Activated CD4-positive, alpha-beta T cell treated with anti-CD3 and anti-CD28 coated beads, Interleukin-2, amount 50 U/mL, for 4 hours (primary cell): ENCODE measurements at places on chromosomes 3 and 15.

DNA sequence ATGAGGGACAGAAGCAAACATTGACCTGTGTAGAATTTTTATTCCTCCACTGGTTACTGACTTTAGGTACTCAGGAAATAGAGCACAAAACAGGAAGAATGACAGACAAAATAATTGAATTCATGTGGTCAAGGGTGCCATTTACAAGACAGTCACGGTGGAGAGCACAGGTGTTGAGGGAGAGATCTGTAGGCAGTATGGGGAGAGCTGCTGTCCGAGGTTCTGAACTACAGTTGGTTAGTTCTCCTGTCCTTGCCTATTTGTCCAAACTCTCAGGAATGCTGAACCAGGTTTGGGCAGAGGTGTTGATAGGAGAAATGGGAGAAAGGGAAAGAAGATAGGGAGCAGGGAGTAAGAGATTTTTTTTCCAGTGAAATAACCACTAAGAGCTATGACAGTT, 178.5 kb upstream of the ZBTB20 start:
- DNase-seq, result no peak

- no peak for DNase-seq
These were observed 170.5 kb downstream of the KCNAB1 start for GRCh38 chr3:156290924-156291271.

- no peak for DNase-seq
These were observed 36.8 kb upstream of the TM4SF4 start for GRCh38 chr3:149437710-149438109.

- no peak for DNase-seq
These were observed 117.4 kb downstream of the IL12A start for GRCh38 chr3:160105907-160106584.

- DNase-seq, result no peak
These were observed 445.3 kb downstream of the C3orf38 start for GRCh38 chr3:88595026-88595425.

DNA sequence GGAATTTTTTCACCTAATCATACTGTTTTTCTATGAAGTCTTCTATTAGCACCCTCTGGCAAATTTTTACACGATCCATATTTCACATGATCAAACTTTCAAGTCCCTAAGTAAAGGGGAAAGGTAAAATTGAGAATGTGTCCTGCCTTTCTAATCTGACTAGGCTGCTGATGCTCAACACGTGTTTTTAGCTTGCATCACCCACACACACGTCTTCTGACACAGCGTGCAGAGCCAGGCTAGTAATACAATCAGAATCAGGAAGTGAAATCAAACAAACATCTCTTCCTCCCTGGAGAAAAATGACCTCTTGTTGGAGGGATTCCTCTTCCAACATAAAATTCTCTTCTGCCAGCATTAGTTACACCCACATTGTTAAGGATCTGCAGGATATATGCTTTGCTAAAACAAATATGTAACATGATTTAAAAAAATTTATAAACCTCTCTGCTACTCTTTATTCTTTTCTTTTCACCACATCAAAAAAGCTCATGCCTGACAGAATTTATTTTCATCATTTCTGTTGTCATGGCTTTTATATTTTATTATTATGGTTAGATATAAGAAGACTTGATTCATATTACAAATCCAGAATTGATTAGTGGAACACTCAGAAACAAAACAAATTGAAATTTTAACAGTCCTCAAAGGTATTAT, 122.4 kb downstream of the RAP2B start:
- peak; percentile 42 for DNase-seq

GRCh38 chr3:55440104-55440708, 46.9 kb downstream of the WNT5A start:
- no peak for DNase-seq

- peak; percentile 66 for DNase-seq
These were observed 518.4 kb downstream of the FOXP1 start for GRCh38 chr3:71064956-71065763.

- no peak for DNase-seq
These were observed 56.7 kb downstream of the CCNL1 start for GRCh38 chr3:157103280-157103679.

DNA sequence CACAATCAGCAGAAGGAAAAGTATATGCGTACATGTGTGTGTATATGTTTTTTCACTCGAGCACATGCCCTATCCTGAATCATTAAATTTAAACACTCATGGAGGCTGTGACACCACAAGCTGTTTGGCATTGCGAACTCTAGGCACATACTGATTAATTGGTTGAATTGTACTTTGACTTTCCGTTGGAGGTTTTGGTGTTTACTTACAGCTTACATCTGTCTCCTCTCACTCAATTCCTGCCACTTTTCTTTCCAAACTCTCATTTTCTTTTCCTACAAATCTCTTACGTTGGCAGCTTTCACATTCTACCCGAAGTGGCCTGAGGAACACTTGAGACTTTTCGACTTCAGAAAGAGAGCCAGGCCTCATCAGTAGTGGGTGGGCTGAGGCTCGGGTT, 434.1 kb upstream of the SEMA6D start:
- no peak for DNase-seq

GRCh38 chr3:20066850-20067617, 26.8 kb downstream of the KAT2B start:
- DNase-seq, result no peak

DNA sequence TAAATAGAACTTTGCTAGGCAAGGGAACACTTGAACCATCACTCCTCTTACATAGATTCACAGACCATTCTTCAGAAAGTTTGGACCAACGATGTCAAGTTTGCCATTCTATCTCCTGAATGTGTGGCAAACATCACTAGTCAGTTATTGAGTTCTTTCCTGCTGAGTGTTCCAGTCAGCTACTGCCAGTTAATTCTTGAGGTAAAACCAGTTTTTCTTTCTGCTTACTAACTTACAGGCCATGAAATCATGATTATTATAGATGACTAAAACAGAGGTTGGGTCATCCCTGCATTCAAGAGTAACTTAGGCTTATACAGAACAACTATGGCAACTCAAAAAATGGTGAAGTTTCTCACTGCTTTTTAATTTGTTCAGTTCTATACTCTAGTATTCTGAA, 88.2 kb downstream of the AP4E1 start:
- no peak for DNase-seq

DNA sequence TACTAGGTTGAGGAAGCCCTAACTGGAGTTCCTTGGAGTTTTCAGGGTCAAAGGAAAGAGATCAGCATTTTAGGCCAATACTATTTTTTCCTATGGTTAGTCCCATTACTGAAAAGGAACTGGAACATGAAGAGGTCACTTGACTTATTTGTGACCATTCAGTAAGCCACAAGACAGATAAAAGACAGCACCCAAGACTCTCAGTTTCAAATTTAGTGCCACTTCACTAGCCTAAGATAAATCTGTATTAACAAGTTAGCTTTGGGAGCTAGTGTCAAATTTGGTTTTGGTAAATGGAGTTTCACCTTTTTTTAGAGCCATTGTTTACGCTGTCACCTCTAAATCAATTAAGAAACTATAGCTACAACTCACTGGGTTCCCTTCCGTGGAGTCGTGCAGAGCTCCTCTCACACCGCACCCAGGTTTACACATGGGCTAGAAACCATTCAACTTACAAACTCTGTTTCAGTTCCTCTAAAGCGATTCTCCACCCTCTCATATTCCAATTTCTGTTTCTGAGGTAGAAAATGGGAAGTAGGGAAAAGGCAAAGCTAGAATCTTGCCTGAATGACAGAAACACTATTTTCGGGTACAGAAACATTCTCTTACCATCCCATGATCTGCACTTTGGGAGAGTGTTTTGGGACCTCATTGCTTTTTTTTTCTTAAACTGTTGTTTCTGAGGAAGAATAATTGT, 14.4 kb downstream of the CCDC32 start:
- no peak for DNase-seq

DNA sequence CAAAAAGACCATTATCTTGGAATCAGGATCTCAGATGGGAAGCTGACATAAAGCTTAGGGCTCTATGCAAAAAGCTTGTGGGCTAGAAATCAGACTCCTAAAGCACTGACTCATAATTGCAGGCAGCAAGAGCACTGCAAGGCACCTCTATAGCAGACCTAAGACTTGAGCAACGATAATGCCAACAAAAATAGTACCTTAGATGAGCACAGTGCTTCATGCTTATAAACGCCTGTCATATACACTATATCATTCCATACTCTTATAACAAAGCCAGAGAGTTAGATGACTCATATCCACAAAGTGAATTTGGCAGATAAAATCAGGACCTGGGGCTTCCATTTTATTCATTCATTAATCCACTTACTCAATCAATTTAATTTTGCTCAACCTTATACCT, 560.8 kb downstream of the MCTP2 start:
- no peak for DNase-seq

- DNase-seq, result no peak
These were observed 117.3 kb upstream of the LYSMD4 start for GRCh38 chr15:99850517-99850916.

GRCh38 chr3:125005676-125006075, 50.1 kb downstream of the HEG1 start:
- DNase-seq, result no peak

DNA sequence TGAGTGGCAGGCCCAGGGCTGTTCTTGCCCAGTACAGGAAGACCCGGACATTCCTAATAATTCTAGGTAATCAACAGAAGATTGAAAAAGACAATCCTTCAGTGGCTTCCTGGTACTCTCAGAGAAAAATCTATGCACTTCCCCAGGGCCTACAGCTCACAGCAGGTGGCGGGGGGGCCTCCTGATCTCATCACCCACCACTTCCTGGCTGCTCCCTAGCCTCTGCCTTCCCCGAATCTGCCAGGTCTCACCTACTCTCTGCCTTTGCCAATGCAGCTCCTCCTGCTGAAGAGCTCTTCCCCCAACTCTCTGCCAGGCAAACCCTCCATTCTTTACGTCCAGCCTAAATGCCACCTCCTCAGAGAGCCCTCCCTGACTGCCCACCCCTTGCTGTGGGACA, 37.5 kb downstream of the EHD4 start:
- peak; percentile 74 for DNase-seq

DNA sequence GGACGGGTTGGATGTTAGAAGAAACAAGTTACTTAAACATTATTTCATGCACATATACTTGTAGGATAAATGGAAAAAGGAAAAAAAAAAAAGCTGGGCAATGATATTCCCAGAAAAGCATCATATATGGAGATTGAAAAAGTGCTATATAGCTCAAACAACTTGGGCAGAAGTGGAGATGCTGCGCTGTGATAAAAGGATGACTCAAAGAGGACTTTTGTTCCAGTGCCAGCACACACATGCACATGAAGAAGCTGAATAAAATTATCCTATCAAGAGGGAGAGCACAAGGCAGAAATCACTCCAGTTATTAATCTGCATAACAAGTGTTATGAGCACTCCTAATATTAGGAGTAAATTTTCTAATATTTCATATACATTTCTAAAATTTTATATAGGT, 30.9 kb downstream of the FRMD4B start:
- DNase-seq, result no peak

DNA sequence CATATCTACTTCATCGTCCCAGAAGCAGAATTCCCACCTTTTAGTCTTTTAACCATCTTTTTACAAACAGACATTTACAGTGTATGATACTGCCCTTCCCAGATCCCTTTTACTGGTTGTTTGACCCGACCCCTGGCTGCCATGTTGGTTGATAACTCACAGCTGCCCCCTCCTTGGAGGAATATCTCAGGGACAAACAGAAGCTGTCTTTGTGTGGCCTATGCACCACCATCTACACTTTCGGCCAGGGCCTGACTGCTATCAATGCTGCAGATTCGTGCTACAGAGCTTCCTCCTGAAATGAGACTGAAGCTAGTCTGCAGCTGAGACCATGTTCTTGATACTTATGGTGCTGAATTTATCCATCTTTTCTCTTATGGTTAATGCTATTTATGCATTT, 6.6 kb upstream of the POLQ start:
- no peak for DNase-seq

- no peak for DNase-seq
These were observed 69.1 kb downstream of the LRRK1 start for GRCh38 chr15:100988297-100988696.

- no peak for DNase-seq
These were observed 364.1 kb upstream of the TBL1XR1 start for GRCh38 chr3:177561365-177561764.

GRCh38 chr3:152190636-152191183, 78.0 kb upstream of the MBNL1 start:
- no peak for DNase-seq

- no peak for DNase-seq
These were observed 56.3 kb downstream of the BLM start for GRCh38 chr15:90773485-90773884.

DNA sequence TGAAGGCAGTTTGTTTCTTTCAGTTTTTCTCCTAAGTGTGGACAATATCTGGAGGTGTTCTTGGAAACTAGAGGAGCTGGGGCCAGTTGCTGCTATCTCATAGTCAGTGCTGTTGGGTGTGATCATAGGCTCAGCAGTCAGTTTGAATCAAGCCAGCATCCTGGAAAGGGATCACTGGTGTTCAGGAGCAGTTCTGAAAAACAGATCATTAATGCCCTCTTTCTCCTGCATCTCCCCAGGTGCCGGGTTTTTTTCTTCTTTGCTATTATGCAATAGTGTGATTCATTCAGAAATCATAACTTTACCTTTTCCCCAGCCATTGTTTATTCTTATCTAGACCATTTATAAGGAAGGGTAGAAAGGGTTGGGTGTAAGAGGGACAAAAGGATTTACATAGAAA, 24.0 kb downstream of the LNP1 start:
- DNase-seq, result no peak

- DNase-seq, result no peak
These were observed 72.7 kb upstream of the ABI3BP start for GRCh38 chr3:101065962-101066361.

DNA sequence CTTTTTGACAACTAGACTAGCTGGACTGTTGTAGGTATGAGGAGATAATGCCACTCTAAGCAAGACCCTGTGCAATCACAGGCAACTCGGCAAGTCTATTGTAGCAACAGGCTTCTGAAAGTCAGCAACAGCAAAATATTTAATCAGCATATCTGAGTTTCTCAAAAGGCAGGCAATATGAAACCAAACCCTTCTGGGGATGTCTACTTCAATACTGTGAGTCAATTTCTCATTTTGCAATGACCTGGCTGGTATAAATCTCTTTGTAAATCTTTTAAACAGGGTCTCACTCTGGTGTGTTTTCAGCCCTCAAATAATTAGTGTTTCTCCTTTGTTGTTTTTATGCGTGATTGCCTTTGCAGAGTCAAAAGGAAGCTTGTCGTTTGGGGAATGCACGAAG, 1044.5 kb downstream of the NTRK3 start:
- DNase-seq, result no peak

DNA sequence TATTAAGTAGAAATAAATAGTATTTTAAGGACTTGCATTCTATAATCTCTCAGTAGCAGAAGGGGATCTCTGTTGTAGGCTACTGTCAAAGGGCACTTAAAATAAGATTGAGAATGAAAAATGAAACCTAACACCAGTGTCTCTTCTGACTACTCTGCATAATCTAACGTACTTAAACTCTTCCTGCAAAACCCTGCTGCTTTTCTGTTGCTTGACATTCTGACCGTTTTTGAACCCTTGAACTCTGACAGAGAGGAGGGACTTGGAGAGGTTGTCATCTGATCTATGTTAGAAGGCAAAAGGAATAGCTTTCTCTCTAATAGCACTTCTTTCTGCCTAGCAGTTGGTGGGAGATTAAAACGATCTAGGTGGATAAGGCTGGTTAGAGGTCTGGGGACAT, 204.6 kb downstream of the ZIC1 start:
- DNase-seq, result no peak

GRCh38 chr3:151740581-151740980, 6.9 kb downstream of the AADACL2 start:
- DNase-seq, result no peak

- no peak for DNase-seq
These were observed 47.2 kb downstream of the CCDC33 start for GRCh38 chr15:74283368-74283767.

- no peak for DNase-seq
These were observed 50.2 kb downstream of the AKAP13 start for GRCh38 chr15:85430406-85431204.
